ENCODE measurements at places on chromosomes 11 and 22. TPM values are rescaled to one million over a fixed set of nuclear protein-coding genes. Genes with fewer than 3 reads are reported as not detected.

The PEX16 gene
- 13.8 TPM for total RNA-seq

DNA sequence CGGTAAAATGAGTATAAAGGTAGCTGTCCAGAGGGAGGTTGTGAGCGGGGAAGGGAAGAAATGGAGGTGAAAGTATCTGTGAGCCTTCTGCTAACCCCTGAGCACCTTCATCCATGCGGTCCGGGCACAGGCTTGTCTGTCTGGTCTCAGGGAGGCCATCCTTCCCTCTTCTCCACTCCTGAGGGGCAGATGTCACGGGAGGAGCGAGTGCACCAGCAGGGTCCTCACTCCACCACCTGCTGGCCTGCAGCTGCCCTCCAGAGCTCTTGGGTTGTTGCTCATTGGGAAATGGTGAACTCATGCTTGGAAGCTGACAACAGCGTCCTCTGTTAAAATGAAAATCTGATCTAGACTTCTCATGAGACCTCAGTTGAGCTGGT lies 33.8 kb upstream of the WNT11 start:
- DNase-seq, result peak; percentile 21

GRCh38 chr11:17855531-17856290 lies 121.1 kb downstream of the KCNC1 start:
- no peak for DNase-seq

- DNase-seq, result peak; percentile 95
These were observed 15.8 kb upstream of the CARS1 start for GRCh38 chr11:3073029-3073435.

The KCNJ5 gene
- 1.1 TPM for total RNA-seq

The GPHA2 gene
- total RNA-seq, result not detected

The P2RY2 gene
- total RNA-seq, result 0.84 TPM

The TMEM191C gene
- total RNA-seq, result 0.40 TPM

DNA sequence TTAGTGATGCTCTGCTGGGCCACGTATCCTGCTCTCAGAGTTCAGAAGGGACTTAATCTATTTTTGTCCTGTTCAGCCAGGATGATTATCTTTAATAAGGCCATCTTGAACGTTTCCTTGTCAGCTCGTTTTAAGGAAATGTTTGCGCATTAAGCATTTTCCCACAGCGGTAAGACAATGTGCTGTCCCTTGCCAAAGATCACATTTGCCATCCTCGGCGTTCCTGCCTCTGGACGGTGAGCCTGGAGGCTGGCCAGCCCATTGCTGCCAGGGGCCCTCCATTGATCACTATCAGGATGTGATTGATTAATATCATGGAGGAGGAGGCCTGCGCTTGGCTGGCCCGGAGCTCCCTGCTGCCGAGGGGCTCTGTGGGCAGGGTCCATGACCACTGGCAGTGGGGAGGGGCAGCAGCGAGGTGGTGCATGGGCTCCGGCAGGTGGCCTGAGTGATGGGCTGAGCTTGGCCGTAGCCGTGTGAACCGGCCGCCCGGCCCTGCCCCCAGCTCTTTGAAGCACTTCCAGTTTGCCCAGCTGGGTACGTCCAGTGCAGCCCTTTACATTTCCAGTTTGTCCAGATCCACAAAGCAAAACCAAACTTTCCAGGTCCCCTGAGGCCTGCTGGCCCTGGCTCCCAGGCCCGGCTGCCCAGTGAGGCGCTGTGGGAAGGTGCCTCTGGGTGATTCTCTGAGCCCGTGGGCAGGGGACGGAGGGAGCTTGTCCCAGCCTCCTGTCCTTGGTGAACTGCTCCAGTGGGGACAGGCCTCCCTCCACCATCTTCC lies 49.5 kb upstream of the SMIM38 start:
- DNase-seq, result no peak

- DNase-seq, result no peak
These were observed 35.6 kb upstream of the ADSL start for GRCh38 chr22:40310768-40311120.

GRCh38 chr11:61754534-61755482 lies 2.4 kb downstream of the MYRF start:
- DNase-seq, result no peak

- DNase-seq, result no peak
These were observed 11.5 kb downstream of the BMAL1 start for GRCh38 chr11:13289081-13289480.

GRCh38 chr22:25660336-25660735 lies 81.7 kb upstream of the MYO18B start:
- DNase-seq, result no peak

DNA sequence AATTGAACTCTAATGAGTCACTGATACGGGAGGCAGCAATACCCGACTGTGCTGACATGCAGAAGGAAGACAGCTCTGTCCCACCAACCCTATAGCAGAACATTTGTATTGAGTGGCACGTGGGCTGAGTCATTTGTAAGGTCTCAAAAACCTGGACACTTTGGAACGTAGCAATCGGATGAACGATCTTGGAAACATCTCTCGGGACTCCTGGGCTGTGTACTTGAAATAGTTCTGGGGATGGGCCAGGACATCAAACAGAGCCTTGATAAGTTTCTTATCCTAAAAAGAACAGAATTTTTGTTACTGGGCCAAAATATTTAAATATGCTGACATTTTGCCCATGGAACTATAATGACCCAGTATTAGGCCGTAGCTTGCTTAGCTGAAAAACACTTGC lies 17.1 kb upstream of the NRIP3 start:
- DNase-seq, result no peak

DNA sequence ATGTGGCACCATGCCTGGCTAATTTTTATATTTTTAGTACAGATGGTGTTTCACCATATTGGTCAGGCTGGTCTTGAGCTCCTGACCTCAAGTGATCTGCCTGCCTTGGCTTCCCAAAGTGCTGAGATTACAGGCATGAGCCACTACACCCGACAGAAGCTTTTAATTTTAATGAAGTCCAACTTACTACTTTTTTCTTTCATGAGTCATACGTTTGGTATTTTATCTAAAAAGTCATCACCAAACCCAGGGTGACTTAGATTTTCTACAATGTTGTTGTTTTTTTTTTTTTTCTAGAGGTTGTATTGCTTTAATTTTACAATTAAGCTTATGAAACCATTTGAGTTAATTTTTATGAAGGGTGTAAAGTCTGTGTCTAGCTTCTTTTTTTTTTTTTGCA lies 34.9 kb downstream of the JRKL start:
- DNase-seq, result no peak

- no peak for DNase-seq
These were observed 4.3 kb upstream of the MTNR1B start for GRCh38 chr11:92965196-92965595.

GRCh38 chr11:81030186-81030585 lies 1589.4 kb upstream of the TENM4 start:
- no peak for DNase-seq

DNA sequence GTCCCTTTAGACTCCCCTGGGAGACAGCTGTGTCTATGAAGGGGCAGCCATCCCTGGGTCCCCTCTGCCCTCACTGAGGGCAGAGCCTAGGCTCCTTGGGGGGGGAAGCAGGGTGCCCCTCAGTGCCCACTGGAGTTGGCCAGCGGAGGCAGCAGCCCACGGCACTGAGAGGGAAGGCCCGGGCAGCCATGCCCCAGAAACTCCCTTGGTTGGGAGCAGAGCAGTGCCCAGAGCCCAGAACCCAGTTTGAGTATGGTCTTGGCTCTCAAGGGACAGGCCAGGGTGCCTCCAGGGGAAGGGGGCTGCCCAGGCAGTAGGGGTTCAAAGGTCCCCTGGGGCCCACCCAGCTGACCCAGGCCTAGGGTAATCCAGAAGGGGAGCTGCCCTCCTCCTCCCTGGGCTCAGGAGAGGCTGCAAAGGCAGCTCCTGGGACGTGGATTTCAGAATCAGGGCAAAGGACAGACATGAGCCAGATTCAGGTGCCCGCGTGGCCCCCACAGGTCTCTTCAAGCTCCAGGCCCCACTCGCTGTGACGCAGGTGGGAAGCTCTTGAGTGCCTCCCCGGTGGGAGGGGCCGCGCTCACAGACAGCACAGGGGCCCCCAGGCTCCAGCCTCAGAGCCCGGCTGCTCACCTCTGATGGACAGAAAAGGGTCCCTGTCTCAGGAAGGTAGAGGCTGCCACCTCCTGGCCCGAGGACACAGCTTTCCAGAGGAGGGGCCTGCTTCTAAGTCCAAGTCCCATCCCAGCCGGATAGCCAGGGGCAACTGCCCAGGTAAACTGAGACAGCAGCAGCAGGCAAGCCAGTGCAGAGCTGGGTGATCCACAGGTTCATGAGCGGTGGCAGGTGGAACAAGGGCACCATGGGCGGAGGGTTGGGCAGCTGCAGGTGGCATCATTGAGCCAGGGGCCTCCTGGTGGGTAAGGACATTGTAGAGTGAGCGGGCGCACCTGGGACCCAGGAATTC lies 2.6 kb downstream of the C11orf21 start:
- no peak for DNase-seq

GRCh38 chr11:46603704-46604308 lies 10.0 kb upstream of the AMBRA1 start:
- DNase-seq, result no peak

- no peak for DNase-seq
These were observed 395 bp upstream of the HIPK3 start for GRCh38 chr11:33256813-33257159.

GRCh38 chr11:1574238-1574932 lies 2.3 kb upstream of the DUSP8 start:
- DNase-seq, result peak; percentile 75

Measured in muscle of leg (tissue), 16 donors.